SJCRH30 (cell line): ENCODE measurements at places on chromosomes 5 and 9.
A peak's percentile ranks its signal among the peaks of the same experiment; 100 is the strongest.

- no peaks in the 10 kb centered on the region for H3K27me3 ChIP-seq
- H3K4me1 ChIP-seq, result peaks cover 6% of the 10 kb centered on the region; the same call in 1 of the 2 replicates
- H3K27ac ChIP-seq, result no peak overlapping the region
These were observed 68.8 kb upstream of the SSBP2 start for GRCh38 chr5:81819556-81820317.

- no peak overlapping the region for H3K4me3 ChIP-seq
- H3K27ac ChIP-seq, result no peak overlapping the region
- peaks cover 6% of the 10 kb centered on the region; the same call in 1 of the 2 replicates for H3K4me1 ChIP-seq
- DNase-seq, result no peak
These were observed 52.8 kb downstream of the IRF1 start for GRCh38 chr5:132437604-132438266.

DNA sequence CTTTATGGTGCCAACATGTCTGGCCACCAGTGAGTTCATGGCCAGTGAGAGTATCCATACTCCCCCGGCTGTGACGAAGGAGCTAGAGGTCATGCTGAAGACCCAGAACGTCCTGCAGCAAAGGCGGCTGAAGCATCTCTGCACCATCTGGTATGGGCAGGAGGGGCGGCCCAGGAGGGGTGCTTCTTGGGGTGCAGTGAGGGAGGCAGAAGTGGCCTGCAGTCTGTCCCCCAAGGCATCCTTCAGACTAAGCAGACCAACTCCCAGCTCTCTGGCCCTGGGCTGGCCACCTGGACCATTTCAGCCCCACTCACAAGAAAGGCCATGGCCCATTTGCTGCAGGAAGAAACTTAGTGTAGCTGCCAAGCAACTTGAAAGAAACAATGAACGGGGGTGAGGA lies 11.0 kb downstream of the CCDC180 start:
- no peaks in the 10 kb centered on the region for H3K36me3 ChIP-seq
- H3K27me3 ChIP-seq, result no peaks in the 10 kb centered on the region
- no peak overlapping the region for H3K4me3 ChIP-seq
- H3K27ac ChIP-seq, result no peak overlapping the region

DNA sequence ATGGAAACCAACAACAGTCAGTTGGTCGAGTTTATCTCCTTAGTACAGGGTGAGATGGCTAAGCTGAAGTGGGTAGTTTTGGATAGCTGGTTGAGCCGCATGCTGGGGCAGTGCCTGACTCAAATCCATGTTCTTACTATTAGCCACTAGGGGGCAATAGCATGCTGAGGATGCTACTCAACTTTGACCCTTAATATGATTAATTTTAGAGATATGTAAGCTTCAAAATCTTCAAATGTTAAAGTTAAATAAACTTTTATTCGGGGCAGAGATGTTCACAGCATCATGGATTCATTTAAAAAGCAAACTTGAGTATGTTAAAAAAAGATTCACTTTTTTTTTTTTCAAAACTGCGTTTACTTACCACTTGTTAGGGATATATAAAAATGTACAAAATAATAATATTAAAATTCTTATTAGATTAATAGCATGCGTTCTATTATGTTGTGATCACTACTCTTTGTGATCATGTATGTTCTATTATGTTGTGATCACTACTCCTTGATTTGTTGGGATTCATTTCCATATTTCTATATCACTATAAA lies 57.0 kb downstream of the C9orf153 start:
- no peak overlapping the region for H3K27ac ChIP-seq
- no peaks in the 10 kb centered on the region for H3K36me3 ChIP-seq
- peak; percentile 83 for DNase-seq
- peaks cover 6% of the 10 kb centered on the region; the same call in 1 of the 2 replicates for H3K4me1 ChIP-seq

- no peaks in the 10 kb centered on the region for H3K27me3 ChIP-seq
- no peak overlapping the region for H3K27ac ChIP-seq
- no peaks in the 10 kb centered on the region for H3K36me3 ChIP-seq
- H3K4me1 ChIP-seq, result peaks cover 5% of the 10 kb centered on the region; the same call in 1 of the 2 replicates
These were observed 286.5 kb downstream of the MLLT3 start for GRCh38 chr9:20335668-20336332.
